ENCODE measurements at places on chromosomes 1 and 21. TPM values are rescaled to one million over a fixed set of nuclear protein-coding genes. Genes with fewer than 3 reads are reported as not detected.

The NGF gene
- 1.4 TPM for total RNA-seq

The PDE4B gene
- total RNA-seq, result 55.4 TPM

The ECM1 gene
- 4.7 TPM for total RNA-seq

The GBP7 gene
- not detected for total RNA-seq

The FALEC gene
- total RNA-seq, result not detected

The TTC22 gene
- 30.4 TPM for total RNA-seq

The SPRR1B gene
- not detected for total RNA-seq

The SLC9C2 gene
- 40.6 TPM for total RNA-seq

The AADACL4 gene
- total RNA-seq, result not detected

The IFI16 gene
- 61.3 TPM for total RNA-seq

The TNFRSF18 gene
- 3.1 TPM for total RNA-seq

The ANGPTL3 gene
- total RNA-seq, result not detected

The TCP10L gene
- 1.9 TPM for total RNA-seq

The DNASE2B gene
- total RNA-seq, result 0.85 TPM

The SLC50A1 gene
- total RNA-seq, result 48.0 TPM

The PTGS2 gene
- 14.3 TPM for total RNA-seq

The CCDC27 gene
- not detected for total RNA-seq

The CLCN6 gene
- total RNA-seq, result 45.0 TPM

The AGT gene
- 4.7 TPM for total RNA-seq

The CC2D1B gene
- total RNA-seq, result 24.2 TPM

The ETV3L gene
- total RNA-seq, result not detected

The DMAP1 gene
- 84.0 TPM for total RNA-seq

The MRPS14 gene
- total RNA-seq, result 25.6 TPM

The HDAC1 gene
- 98.0 TPM for total RNA-seq

The DISC1 gene
- 9.3 TPM for total RNA-seq

The FAM177B gene
- 0.51 TPM for total RNA-seq

The ERO1B gene
- total RNA-seq, result 10.4 TPM

The CRYZL1 gene
- total RNA-seq, result 22.3 TPM

The BMP8B gene
- total RNA-seq, result 0.77 TPM

The HPCAL4 gene
- not detected for total RNA-seq

The RGS7 gene
- total RNA-seq, result 0.32 TPM

The DNAJC11 gene
- total RNA-seq, result 32.9 TPM

The BGLAP gene
- total RNA-seq, result 5.7 TPM

The IRF6 gene
- total RNA-seq, result 118 TPM

The ENAH gene
- total RNA-seq, result 93.6 TPM

The PTCH2 gene
- total RNA-seq, result 0.32 TPM

The A3GALT2 gene
- total RNA-seq, result 0.46 TPM

The FCGR1A gene
- total RNA-seq, result 7.6 TPM

The LCE6A gene
- not detected for total RNA-seq

The AMY2B gene
- total RNA-seq, result 18.1 TPM

The SPRR5 gene
- not detected for total RNA-seq

The S100A9 gene
- total RNA-seq, result 45.2 TPM

The WNT3A gene
- 4.8 TPM for total RNA-seq

The LEFTY1 gene
- total RNA-seq, result 2.0 TPM

The CR1L gene
- total RNA-seq, result not detected

The KRTAP7-1 gene
- not detected for total RNA-seq

The PLA2G2D gene
- total RNA-seq, result not detected

The RGS1 gene
- total RNA-seq, result 57.3 TPM

The DLGAP3 gene
- 7.1 TPM for total RNA-seq
